ENCODE measurements at places on chromosomes 2 and 18.

GRCh38 chr2:107984707-107985106 is 1.6 kb upstream of the SLC5A7 start:
- DNase-seq = no peak

DNA sequence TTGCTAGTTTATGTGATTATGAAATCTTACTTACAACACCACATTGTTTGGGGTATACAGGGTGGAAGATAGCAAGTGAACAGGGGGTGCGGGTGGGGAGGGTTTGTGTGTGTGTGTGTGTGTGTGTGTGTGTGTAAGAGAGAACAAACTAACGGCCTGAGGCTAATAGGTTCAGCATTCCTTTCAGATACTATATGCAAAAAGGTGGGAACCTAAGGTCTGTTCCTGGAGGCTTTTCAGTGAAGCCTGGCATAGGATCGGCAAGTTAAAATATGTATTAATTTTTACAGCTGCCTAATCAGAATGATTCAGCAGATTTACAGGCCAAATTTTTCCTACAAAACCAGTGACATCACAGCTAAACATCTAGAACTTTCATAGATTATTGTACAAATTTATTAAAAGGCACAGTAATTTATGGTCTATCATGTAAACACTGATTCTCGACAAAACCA is 7.6 kb upstream of the SPDYA start:
- DNase-seq = no peak

- no peak for DNase-seq
Measured at GRCh38 chr2:1995584-1995983, 251.3 kb upstream of the PXDN start.

- DNase-seq = no peak
Measured at GRCh38 chr2:209929369-209929768, 73.1 kb upstream of the RPE start.

DNA sequence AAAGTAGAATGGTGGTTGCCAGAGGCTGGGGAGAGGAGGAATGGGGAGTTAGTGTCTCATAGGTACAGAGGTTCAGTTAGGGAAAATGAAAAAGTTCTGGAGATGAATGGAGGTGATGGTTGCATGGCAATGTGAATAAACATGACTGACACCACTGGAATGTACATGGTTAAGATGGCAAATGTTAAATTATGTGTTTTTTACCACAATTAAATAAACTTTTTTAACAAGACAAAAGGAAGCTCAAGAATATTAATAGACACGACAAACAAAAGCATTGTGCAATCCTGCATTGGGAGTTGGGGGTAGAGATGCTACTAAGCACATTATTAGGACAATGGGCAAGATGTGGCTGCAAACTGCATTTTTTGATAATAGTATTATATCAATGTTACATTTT is 147.7 kb downstream of the TWIST2 start:
- no peak for DNase-seq

All from HTR-8/SVneo (cell line).